CD4-positive, alpha-beta T cell treated with Interferon gamma for 1 hour (primary cell): ENCODE measurements at places on chromosomes 12 and 14.

- peak; percentile 32 for DNase-seq
Observed at GRCh38 chr14:93969082-93969828, 7.1 kb downstream of the ASB2 start.

GRCh38 chr12:98060411-98060810 is 455.0 kb upstream of the TMPO start:
- DNase-seq: no peak

- DNase-seq: no peak
Observed at GRCh38 chr14:64550621-64551333, 1.0 kb downstream of the PPP1R36 start.

DNA sequence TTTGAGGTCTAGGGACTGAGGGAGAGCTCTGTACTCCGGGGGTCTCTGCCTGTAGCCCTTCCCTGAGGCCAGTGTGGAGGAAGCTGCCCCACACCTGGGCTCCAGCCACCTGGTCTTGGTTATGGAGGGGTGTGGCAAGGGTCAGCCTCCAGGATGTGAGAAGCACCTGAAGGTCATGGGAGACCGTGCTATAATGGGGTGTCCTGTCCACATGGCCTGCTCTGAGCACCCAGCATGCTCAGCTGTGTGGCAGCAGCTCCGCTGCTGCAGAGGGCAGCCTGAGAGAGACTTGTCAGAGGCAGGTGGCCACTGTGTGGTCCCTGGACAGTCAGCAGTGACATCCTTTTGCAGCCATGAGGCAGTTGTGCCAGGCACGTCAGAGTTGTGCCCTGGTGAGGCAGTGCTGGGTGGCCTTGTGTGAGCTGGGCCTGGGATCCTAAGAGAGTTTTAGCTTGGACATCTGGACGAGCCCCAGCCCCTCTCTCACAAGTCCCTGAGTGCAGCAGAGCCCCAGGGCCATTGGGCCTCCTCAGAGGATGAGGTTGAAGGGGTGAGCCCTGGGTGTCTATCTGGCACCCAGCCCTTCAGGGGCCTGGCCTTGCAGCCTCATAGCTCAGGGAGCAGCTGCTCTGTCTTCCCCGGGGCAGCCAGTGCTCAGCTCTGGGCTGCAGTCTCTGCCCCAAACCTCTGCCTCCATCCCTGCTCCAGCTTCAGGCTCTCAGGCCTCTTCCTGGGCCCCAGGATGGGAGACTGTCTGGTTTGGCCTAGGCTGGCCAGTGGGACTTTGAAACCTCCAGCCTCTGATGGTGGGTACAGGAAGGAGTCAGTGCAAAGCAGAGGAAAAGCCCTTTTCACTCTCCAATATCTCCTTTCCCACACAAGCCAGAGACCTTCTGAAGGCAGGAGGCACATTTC is 7.4 kb upstream of the ATG101 start:
- DNase-seq: no peak

DNA sequence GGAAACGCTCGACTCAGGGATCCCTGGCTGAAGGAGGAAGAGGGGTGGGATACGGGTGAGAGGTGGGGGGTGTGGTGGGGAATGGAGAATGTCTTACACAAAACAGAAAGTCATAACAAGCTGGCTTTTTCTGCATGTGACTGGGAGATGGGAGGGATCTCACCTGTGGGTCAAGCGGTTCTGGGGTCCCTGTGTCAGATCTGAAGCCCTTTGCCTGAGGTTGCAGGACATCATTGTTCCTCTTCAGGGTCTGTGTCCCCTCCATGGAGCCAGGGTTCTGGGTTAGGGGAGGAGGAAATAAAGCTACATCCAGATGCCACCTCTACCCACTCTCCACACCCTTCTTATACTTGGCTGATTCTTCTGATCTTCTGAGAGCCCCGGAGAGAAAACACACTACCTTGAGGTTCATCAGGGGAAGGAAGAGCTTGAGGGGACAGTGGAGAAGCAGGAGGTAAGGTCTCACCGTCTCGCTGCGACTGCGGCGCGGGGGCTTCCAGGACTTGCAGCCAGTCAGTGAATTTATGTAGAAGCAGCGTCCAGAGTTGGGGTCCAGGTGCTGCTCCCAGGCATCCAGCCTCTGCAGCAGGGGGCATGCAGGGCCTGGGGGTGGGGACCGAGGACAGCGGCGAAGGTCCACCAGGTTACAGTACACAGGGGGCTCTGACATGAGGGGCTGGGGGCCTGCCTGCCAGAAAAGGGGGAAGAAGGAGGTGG is 2.5 kb downstream of the ARHGAP9 start:
- DNase-seq: no peak

GRCh38 chr12:54562750-54563356 is 13.5 kb downstream of the PDE1B start:
- DNase-seq: no peak

DNA sequence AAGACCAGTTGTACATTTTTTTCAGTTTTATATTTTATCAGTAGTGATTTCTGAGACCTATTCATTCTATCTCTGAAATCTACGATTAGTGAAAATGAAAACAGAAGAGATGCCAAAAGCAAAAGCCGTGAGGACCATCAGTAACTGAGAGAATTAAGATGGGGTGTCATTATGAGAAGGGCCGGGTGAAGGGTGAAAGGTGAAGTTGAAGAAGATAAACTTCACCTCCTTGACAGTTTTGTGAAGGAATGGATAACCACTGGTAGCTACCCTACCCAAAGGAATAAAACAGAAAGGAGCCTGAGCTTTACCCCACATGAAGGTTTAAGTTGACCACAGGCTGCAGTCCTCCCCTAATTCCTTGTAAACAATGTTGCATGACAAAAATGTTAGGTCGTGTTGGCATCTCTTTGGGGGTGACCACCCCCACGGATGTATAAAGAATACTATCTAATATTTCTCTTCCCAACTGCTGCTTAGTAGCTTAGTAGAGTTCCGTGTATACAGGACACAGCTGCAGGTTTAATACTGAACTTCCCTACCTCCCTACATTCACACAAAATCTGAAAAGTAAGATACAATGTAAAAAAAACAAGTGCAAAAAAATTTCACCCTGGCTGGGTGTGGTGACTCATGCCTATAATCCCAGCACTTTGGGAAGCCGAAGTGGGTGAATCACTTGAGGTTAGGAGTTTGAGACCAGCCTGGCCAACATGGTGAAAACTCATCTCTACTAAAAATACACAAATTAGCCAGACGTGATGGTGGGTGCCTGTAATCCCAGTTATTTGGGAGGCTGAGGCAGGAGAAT is 23.9 kb downstream of the GPR19 start:
- no peak for DNase-seq

DNA sequence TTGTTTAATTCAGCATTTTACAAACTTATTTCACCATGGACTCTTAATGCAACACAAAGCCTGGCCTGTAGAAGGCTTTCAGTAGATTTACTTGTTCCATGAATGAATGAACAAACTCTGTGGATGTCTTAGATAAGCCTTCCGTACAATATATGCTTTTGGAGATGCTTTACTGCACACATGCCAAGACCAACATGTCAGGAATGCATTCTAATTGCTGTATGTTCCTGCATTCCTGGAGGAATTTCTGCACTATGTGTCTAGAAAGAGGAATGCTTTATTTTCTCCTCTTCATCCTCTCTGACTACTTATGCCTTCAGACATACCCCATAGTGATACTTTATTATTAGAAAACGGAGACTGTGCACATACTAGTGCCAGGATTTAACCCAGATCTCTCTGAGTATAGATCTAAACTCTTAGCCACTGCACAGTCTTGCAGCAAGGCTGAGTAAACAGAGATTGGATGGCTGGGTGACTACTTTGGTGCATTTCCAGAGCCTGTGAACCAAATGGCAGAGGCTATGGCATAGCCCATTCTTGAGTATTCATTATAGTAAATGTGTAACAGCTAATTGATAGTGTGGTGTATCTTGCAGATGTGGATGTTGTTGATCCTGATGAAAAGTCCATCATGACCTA is 108.2 kb downstream of the SYNE2 start:
- no peak for DNase-seq

DNA sequence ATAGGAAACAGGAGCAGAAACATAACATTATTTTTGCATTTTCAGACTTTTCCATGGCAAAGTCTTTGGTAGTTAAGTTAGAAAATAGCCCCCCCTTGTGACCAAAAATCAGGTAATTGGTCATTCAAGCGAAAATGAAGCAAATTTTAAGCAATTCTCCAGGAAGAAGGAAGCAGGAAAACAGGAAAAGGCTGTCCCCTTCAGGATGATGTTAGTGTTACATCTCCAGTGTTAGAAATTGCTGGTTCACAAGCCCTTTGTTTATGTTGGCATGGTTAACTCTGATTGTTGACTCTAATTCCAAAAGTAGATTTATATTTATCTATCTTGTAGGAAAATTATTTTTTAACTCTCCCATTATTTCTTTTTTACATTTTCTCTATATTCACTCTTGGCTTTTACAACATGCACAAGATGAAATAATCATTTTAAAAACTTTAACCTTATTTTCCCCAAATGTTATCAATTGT is 18.8 kb upstream of the GAS2L3 start:
- DNase-seq: no peak

GRCh38 chr12:130226126-130226525 is 63.9 kb downstream of the FZD10 start:
- DNase-seq: no peak

DNA sequence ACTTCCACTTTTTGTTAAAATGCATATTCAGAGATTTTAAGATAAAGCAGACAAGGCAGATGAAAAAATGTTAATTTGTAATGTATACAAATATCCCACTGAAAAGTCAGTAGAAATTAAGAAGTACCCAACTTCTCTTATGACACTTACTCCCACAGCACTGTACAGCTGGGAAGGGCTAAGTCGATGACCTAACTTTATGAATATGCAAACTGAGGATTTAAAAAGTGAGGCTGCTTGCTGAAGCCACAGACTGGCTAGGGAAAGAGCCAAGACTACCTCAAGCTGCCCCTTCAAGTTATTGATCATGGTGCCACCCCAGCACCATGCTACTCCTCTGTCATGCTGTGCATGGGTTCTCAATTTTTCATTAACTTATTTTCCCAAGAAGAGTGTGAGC is 17.0 kb downstream of the PPM1H start:
- DNase-seq: no peak

DNA sequence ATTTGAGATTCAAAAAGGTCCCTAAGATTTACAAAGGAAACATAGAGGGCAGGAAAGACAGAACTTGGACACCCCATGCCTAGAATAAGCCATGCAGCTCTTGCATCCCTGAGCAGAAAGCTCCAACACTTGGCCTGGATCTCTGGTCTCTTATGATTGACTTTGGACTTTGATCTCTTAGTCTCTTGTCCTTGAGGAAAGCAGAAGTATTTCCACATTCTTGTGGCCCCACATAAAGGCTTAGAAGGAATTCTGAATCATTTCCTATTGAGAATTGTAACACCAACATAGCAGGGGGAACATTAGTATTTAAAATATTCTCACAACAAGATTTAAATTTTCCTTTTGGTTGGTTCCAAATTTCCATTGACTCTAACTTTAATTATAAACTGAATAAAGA is 283.7 kb upstream of the PRKD1 start:
- DNase-seq: no peak

DNA sequence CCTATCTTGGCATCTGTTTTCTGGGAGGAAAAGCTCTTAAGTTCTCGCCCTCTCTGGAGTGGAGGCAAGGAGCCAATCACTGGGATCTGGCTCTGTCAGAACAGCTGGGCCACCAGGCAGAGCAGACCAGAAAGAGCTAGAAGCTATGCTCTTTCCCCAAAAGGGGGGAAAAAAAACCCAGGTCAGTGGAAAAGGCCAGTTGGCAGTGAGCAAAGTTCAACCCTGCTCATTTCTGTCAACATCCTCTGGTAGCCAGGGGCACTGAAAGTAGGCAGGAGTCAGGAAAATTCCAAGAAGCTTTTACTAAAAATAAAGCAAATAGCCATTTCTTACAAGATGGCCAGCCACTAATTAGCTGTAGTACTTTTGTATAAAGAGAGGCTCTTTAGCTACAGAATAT is 36.6 kb upstream of the PAX9 start:
- no peak for DNase-seq

- DNase-seq: no peak
Observed at GRCh38 chr12:106415134-106415533, 57.6 kb downstream of the POLR3B start.

GRCh38 chr12:13179211-13180074 is 17.1 kb upstream of the EMP1 start:
- peak; percentile 27 for DNase-seq

DNA sequence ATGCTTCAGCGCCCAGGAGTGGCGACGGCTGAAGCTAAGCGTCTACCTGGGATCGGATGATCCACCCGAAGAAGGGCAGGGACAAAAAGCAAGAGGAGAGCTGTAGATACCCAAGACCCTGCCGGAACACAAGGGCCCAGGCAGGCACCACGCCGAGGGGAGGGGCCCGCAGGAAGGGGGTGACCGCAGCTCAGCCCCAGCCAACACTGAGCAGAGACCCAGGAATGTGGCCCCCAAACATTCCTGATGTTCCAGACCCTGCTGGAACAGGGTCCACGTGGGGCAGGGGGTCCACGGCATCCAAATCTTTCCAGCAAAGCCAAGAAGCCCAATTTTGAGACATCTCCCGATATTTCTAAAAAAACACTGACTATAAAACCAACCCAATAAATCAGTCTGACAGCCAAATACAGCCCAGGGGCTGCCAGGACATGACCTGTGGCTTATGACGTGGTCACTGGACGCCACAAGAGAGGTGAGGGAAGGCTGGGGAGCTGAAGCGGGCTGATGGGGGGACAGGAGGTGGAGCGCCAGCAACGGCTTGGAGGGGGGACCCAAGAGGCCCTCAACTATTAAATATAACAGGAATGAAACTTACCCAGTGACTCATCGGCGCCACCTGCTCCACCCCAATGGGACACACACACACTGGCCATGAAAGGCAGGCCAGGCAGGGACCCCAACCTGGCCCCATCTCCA is 58.9 kb downstream of the NCOR2 start:
- no peak for DNase-seq

GRCh38 chr12:11321980-11322379 is 11.7 kb upstream of the PRB4 start:
- no peak for DNase-seq

DNA sequence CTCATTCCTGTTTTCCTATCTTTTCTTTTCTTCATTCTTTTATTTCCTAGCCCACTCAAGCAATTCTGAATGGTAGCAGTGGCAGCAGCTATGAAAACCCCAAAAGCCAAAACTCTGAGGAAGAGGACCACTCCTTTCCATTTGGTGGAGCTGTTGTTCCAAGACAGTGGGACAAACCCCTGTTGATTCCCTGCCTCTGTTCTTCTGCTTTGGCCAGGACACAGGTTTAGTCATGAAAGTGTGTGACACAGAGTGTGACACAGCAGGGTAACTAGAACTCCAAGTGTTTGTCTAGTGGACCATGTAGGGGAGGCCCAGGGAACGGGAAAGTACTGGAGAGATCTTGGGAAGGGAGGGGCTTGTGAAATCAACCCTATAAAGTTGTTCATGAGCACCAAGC is 71.1 kb downstream of the PTCSC3 start:
- DNase-seq: no peak
